ENCODE measurements at places on chromosomes 6 and 20. TPM values are rescaled to one million over a fixed set of nuclear protein-coding genes. Genes with fewer than 3 reads are reported as not detected.

- no peak for DNase-seq
- no peaks in the 10 kb centered on the region for H3K36me3 ChIP-seq
- no peak overlapping the region for H3K4me3 ChIP-seq
- no peaks in the 10 kb centered on the region for H3K27me3 ChIP-seq
These were observed 7.9 kb upstream of the EEF1E1 start for GRCh38 chr6:8110117-8110721.

DNA sequence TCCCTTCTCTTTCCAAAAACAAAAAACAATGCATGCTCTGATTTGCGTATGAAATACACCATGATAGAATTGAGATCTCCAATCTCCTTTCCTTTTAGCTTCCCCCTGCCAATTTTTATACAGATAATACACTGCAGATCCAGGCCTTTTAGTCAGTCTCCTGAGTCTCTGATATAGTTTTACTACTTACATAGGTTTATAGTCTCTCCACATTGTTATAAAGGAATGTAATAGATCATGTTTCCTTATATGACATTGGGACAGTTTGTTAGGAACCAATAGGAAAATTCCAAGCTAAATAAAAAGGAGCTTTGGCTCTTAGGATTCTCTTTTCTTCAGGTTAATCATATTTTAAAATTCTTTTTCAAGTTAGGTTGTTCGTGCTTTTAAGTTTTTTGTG lies 36.5 kb downstream of the TBPL1 start:
- no peak overlapping the region for H3K27ac ChIP-seq
- no peak for DNase-seq
- H3K4me3 ChIP-seq, result no peak overlapping the region
- H3K4me1 ChIP-seq, result peaks cover 3% of the 10 kb centered on the region
- H3K36me3 ChIP-seq, result no peaks in the 10 kb centered on the region

- H3K27me3 ChIP-seq, result no peaks in the 10 kb centered on the region
- H3K36me3 ChIP-seq, result peaks cover 4% of the 10 kb centered on the region
- H3K27ac ChIP-seq, result no peak overlapping the region
- no peak overlapping the region for H3K4me3 ChIP-seq
These were observed 133.6 kb downstream of the RALGAPA2 start for GRCh38 chr20:20578838-20579237.

Gene KIF25
- 0.72 TPM for total RNA-seq

Gene AIF1
- 32.6 TPM for total RNA-seq
